ENCODE measurements at places on chromosomes 3 and 15.

DNA sequence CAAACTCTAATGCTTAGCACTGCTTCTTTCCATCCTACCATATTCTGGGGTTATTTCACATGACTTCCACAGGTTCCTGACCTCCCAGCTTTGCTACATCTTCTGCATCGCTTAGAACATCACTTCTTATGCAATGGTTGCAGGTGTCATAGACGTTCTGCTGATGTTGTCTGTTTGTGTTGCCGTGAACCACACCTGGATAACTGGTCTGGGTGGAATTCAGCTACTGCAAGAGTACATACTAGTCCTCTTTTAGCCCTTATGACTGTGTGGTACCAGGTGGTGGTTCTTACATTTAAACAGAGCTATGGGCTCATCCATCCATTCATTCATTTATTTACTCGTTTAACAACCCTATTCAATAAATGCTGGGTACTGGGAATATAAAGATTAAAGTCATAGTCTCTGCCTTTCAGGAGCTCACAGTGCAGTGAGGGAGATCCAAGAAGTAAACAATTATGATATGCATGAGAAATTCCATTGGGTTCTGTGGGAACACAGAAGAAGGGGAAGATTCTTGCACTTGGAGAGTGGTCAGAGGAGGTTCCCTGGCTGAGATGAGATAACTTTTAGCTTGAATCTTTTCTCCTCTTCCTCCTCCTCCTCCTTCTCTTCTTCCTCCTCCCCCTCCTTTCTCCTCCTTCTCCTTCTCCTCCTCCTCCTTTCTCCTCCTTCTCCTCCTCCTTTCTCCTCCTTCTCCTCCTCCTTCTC is 30.8 kb downstream of the TMEM45A start:
- DNase-seq = no peak

- DNase-seq = no peak
Measured at GRCh38 chr3:191342411-191342810, 12.1 kb upstream of the UTS2B start.

DNA sequence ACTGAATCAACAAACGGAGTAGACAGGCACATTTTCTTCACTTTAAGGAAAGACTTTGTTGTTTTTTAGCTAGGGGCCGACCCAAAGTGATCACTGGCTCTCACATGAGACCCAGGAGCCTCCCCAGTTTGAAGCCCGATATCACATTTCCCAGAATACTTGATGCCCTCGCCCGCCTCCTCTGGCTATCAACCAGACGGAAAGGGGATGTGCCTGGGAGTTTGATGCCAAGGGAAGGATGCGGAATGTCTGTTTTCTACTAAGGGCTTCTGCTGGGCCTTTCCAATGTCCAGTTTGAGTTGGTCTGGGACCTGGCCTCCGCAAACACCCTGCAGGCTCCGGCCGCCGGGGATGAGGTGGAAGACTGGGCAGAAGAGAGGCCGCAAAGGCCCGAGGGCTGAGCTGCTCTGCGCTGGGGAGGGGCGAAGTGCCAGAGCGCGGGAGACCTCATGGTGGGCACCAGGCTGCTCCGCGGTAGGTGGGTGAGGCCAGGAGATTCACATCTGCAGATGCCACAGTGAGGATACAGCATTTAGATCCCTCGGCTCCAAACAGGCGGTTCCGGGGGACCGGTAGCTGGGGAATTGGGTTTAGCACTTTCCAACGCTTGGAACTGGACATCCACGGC is 491 bp upstream of the ZNF774 start:
- DNase-seq = no peak

DNA sequence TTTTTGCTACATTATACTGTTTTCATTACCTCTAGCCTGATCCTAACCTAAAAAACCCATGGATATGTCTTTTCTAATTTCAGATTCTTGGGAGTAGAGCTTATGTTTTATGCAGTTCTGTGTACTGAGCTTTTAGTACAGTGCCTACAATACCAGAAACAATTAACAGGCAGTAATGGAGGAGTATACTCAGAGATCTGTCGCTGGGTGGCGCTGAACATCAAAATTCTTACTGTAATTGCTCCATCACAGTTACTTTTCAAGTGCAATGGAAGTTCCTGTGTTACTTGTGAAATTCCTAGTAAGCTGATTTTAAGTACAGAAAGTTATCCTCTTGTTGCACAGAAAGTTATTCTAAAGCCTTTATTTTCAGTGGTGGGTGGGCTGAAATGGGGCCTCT is 66.9 kb downstream of the RNF13 start:
- no peak for DNase-seq

DNA sequence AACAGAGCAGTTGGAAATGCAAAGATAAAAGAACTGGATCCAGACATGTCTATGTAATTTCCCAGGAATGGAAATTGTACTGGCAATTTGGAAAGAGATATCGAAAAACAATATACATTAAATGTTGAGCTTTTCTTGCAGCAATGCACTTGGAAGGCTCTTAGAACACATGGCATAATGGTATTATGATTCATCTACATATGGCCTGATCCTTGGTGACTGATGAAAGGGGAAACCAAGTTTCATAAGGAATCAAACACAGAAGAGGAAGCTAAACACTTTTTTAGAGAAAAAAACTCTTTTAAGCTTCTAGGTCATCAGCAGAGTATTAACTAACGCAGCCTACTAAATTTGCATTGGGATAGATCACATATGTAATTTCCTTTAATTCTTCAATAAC is 12.4 kb upstream of the GREM1 start:
- no peak for DNase-seq

GRCh38 chr3:141116721-141117120 is 65.6 kb downstream of the SPSB4 start:
- DNase-seq = no peak

DNA sequence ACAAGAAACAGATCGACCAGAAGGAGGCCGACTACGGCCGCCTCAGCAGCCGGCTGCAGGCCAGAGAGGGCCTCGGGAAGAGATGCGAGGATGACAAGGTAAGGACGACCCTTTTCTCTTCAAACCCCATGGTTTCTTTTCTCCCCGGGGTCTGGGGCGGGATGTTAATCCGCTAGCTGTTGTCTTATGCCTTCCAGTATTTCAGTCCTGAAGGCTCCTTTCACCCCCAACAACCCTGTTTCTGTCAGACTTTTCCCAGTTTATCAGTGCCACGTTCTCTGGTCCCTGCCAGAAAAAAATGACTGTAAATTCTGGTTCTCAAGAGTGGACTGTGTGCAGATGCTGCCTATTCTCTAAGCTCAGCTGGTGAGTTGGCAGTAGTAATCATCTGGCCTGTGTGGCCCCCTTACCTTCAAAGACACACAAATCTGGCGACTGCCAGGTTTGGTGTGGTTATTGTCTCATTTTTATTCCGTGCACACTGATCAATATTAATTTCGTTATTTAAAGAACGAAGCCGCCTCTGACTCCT is 806 bp downstream of the GOLM2 start:
- no peak for DNase-seq

DNA sequence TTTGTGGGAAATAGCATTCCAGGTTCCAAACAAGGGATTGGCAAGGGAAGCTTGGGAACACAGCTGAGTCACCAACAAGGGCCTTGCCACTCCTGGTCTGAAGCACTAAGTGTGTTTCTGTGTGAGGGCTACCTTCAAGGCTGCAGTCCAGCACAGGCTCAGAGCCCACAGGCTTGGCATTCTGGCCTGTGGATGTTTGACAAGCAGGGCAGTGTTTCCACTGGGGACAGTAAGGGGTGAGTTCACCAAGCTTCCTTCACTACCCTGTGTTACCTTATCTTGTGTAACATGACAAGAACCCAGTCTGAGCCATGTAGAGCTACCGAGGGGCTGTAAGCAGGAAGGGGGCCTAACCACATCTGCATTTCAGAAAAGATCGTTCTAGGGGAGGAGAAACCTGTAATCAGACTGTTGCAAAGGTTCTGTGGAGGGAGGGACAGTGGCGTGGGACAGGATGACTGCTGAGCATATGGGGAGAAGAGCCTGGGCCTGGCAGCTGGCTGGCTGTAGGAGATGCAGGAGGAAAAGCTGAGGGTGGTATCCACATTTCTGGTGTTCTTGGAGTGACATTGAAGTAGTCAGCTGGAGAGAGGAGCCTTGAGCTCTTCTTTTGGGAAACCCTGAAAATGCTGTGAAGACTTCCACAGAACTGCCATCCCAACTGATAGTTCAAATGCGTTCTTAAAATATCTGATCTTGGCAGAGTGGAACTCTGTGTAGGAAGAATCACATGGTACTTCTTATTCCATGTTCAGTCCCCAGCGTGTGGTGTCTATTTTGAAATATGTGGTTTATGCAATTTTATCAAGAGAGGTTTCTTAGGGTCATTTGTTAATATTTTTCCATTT is 61.3 kb downstream of the CTDSPL start:
- DNase-seq = no peak

DNA sequence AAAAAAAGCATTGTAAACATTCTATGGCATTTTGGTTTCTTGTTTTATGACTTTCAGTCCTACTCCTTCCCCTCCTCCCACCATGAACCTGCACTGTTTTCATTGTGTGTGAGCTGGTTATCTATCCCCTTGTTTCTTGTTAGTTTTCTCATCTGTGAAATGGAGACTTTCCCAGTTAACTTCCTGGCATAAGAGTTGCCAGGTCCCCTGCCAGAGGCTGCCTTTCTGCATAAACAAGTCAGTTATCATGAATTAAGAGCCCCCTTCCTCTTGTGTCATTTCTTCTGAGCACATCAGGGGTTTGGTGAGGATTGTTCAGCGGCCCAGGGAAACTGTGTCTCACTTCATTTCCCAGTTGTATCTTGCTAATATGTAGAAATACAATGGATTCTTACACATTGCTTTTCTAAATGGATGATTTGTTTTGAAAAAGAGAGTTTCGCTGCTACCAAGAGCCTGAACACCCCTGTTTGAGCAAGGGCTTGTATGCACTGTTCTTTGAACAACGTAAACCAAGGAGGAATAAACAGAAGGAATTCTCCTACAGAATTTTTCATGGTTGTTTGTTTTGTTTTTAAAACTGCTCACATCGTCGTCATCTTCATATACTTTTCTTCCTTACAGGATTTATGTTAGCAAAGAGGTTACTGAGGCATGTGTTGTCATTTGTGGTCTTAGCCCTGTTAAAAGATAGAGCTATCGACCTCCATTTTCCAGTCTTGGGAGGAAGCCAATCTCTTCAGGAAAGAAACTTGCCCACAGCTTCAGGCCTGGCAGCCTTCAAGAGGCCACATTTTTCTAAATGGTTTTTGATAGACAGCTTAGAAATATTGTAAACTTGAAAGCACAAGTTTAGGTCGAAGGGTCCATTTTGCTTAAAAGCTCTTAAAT is 144.6 kb upstream of the IL12A start:
- DNase-seq = no peak

GRCh38 chr3:175070946-175071345 is 211.8 kb downstream of the NAALADL2 start:
- no peak for DNase-seq

DNA sequence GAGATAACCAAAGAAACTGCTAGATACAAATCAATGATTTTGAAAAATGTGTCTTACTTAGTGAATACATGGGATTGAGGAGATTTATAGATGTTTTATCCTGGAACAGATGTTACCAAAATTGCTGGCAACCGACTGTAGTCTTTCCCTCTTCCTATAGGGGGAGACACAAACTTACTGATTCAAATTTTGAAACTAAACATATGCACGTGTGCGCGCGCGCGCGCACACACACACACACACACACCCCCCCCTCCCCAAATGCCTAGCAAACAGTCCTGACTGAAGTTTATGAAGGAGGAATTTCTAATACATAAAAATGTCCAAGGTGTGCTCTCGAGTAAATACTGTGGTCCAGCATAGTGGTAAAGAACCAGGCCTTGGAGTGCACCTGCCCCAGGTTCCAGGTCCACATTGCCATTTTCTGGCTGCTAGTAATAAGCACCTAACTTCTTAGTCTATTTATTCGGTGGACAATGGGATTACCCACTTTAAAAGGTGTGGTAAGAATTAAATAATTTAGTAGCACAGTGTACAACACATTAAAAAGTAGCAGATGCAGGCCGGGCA is 18.5 kb upstream of the C3orf62 start:
- no peak for DNase-seq

DNA sequence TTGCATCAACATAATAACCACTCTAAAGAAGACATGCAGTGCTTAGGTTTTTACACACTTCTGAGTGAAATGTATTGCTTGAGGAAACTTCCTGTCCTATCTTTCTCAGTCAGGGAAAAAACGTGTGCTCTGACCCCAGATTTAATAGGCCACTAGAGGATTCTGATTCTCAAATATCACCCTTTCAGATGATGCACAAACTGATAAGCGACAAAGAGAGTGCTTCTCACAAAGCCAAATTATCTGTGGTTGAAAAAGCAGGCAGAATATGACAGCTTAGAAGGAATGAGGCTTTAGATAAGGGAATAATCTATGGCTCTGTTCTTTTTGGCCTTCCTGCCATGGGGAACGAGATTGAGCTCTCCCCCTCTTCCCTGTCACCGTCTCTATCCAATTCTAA is 583.4 kb upstream of the SGO1 start:
- no peak for DNase-seq

DNA sequence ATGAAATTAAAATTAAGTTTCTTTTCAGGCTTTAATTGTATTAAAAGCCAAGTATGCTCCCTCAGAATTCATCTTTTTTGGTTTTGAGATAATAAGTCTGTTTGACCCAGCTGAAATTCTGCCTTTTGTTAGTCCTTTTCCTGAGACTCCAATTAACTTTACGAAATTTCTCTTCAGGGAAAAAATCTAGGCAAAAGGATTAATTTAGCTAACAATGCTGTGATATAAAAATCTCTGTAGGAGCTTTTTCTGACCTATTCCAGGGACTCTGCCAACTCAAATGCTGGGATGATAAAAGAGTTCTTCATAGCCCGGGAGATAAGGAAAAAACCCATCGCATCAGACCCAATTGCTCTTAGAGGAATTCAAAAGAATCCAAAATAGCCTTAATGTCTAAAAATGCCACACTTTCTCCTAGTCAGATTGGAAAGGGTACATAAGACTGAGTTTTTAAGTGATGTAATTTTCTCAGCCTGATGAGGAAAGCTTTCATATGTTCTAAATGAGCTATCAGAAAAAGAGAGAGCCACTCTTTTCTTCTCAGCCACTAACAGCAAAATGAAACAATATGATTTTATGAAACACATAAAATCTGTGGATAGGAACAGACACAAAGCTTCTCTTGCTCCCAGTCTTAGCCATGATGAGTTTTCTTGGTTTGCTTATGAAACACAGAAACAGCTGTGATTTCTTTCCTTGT is 405.1 kb downstream of the ROBO1 start:
- DNase-seq = no peak

GRCh38 chr15:36612063-36612788 is 32.8 kb downstream of the CDIN1 start:
- no peak for DNase-seq

GRCh38 chr3:126927846-126928245 is 55.1 kb upstream of the PLXNA1 start:
- DNase-seq = no peak

DNA sequence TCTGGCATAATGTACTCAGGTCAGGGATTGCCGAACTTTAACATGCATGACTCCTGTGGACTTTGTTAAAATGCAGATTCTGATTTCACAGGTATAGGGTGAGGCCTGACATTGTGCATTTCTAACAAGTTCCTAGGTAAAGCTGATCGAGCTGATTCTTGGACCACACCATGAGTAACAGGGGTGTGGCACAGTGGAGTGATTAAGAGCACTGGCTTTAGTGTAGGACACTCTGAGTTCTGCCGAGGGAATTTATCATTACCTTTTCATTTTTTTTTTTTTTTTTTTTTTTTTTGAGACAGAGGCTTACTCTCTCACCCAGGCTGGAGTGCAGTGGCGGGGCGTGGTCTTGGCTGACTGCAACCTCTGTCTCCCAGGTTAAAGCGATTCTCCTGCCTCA is 169.3 kb downstream of the ADAMTS9 start:
- DNase-seq = no peak

GRCh38 chr3:37986479-37987314 is 3.9 kb upstream of the VILL start:
- no peak for DNase-seq

GRCh38 chr3:196159952-196160804 is 51.0 kb downstream of the ZDHHC19 start:
- DNase-seq = no peak
